Glutamatergic neuron (in vitro differentiated cells): ENCODE measurements at places on chromosomes 11 and 22.

GRCh38 chr11:3613998-3614741 is 27.6 kb downstream of the ART5 start:
- no peak for DNase-seq

- DNase-seq = no peak
These were observed 1007.2 kb upstream of the RAG2 start for GRCh38 chr11:37605229-37605628.

GRCh38 chr22:32119568-32120235 is 39.4 kb downstream of the C22orf42 start:
- no peak for DNase-seq

GRCh38 chr11:131749101-131749500 is 378.7 kb downstream of the NTM start:
- DNase-seq = no peak

- no peak for DNase-seq
These were observed 3.0 kb upstream of the WEE1 start for GRCh38 chr11:9570313-9571025.
